Stimulated activated CD8-positive, alpha-beta memory T cell treated with anti-CD3 and anti-CD28 coated beads, Interleukin-15, amount 100 ng/mL, for 24 hours (primary cell): ENCODE measurements at places on chromosomes 5 and 9.

GRCh38 chr5:3195994-3196393 is 399.6 kb upstream of the IRX1 start:
- DNase-seq, result no peak

- DNase-seq, result no peak
These were observed 272.5 kb downstream of the EPB41L4A start for GRCh38 chr5:112146323-112147226.

DNA sequence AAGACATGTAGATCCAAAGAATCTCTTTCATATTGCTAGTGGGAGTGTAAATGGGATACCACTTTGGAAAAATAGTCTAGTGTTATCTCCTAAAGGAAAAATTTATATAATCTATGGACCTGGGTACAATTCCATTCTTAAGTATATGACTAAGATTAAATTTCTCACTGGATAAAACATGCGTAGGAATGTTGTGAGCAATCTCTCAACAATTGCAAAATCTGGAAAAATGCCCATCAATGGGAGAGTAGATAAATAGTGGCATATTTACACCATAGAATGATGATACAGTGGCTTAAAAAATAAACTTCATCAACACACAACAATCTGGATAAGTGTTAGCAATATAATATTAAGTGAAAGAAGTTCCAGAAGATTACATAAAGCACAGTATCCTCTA is 469.5 kb downstream of the MAN2A1 start:
- DNase-seq, result no peak

DNA sequence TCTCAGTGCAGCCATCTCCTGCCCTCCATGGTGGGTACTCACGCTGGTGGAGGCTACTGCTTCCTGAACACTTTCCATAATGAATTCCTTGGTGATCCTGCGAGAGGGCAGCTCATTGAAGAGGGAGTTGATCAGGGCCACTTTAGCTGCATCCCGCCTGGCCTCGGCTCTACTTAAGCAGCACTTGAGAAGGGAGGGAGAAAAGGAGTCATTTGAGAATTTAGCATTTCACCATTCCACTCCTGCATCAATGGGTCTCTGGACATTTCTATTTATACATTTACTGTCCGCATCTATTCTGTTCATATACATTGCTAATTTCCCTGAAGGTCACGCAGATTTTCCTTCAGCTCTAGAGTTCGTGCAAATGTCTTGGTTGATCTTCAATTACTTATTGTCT is 35.1 kb downstream of the LIX1 start:
- no peak for DNase-seq

GRCh38 chr5:93954421-93955069 is 213.1 kb upstream of the POU5F2 start:
- DNase-seq, result no peak

- no peak for DNase-seq
These were observed 1.5 kb downstream of the SPAAR start for GRCh38 chr9:35910613-35911359.

DNA sequence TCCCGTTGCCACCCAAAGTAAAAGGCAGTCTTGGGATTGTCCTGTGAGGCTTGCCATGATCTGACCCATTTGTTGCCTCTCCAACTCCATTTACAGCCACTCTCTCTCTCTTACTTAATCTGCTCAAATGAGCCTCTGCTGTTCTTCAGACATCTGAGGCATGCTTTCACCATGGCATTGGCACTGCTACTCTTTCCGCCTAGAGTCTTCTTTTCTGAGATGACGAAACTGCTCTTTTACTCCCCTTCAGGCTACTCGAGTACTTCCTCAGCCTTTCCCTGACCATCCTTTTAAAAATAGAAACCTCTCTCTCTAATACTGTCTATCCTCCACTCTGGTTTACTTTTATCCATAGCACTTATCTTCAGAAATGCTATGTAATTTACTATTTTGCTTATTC is 9.0 kb downstream of the FOCAD start:
- no peak for DNase-seq
